T1000 (cell line): ENCODE measurements at places on chromosomes 3 and 15.

GRCh38 chr3:157166561-157166960 is 6.6 kb upstream of the CCNL1 start:
- DNase-seq, result no peak

GRCh38 chr3:149215515-149215914 is 6.1 kb downstream of the CP start:
- no peak for DNase-seq

GRCh38 chr3:183295211-183295610 is 42.2 kb downstream of the B3GNT5 start:
- no peak for DNase-seq

- no peak for DNase-seq
Measured at GRCh38 chr3:186319945-186320344, 42.1 kb downstream of the DGKG start.
